ENCODE measurements at places on chromosomes 12 and 14. TPM values are rescaled to one million over a fixed set of nuclear protein-coding genes. Genes with fewer than 3 reads are reported as not detected.

GRCh38 chr12:15497671-15498292 is 175.5 kb downstream of the PTPRO start:
- no peak for DNase-seq

Gene SSTR1
- 1.2 TPM for total RNA-seq

- peak; percentile 70 for DNase-seq
These were observed 73.6 kb upstream of the ELK3 start for GRCh38 chr12:96120359-96121100.

Gene TSPAN8
- total RNA-seq, result 0.48 TPM

- no peak for DNase-seq
These were observed 31.3 kb upstream of the ISM2 start for GRCh38 chr14:77529963-77530362.

Data from endodermal cell (in vitro differentiated cells).